Prostate gland (tissue), 2 donors: ENCODE measurements at places on chromosomes 4 and X. TPM values are rescaled to one million over a fixed set of nuclear protein-coding genes. Genes with fewer than 3 reads are reported as not detected.

- no peak for DNase-seq
These were observed 22.7 kb downstream of the PNPLA4 start for GRCh38 chrX:7904562-7904961.

- DNase-seq, result no peak
These were observed 212.6 kb upstream of the RASGEF1B start for GRCh38 chr4:81684352-81684751.

DNA sequence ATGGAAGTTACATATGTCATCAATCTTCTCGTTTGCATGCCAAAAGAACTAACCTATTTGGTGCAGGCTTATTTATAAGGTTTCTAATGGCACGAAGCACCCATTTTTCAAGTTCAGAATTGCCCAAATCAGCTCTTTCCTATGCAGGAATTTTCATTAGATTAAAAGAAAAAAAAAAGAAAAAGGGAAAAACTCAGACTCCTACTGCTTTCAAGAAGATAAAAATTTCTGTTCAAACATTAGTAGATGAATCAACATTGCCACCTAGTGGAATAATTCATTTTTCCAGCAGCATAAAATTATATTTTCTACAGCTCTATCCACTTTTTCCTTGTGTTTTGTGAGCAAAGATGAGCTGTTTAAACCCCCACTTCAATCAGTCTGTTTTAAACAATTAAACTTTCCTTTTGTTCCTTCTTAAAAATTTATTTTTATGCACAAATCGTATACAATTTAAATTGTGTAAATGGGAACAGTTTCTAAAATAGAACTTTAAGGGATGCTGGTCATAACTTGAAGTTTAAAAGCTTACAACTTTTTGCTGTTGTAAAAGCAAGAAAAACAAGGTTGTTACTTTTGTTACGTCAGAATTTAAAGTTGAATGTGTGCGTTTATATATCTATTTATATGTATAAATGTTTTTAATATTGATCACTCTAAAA is 309.9 kb downstream of the ARAP2 start:
- DNase-seq, result no peak

The LRCH2 gene
- total RNA-seq, result 5.6 TPM

The SEPTIN6 gene
- 175 TPM for total RNA-seq

DNA sequence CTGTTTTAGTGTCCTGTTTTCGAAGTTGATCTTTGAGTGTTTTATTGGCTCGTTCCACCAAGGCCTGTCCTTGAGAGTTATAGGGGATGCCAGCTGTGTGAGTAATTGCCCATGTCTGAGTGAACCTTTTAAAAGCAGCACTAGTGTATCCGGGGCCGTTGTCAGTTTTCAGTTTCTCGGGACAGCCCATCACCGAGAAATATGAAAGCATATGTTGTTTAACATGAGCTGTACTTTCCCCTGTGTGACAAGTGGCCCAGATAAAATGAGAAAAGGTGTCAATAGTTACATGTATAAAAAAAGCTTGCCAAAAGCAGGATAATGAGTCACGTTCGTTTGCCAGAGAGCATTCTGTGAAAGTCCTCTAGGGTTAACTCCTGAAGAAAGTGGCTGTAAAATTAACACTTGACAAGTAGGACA is 48.6 kb upstream of the RASSF6 start:
- DNase-seq, result no peak

GRCh38 chr4:166839615-166840251 is 394.6 kb downstream of the SPOCK3 start:
- DNase-seq, result no peak

The MAGEA6 gene
- total RNA-seq, result not detected

The GK gene
- total RNA-seq, result 3.0 TPM

DNA sequence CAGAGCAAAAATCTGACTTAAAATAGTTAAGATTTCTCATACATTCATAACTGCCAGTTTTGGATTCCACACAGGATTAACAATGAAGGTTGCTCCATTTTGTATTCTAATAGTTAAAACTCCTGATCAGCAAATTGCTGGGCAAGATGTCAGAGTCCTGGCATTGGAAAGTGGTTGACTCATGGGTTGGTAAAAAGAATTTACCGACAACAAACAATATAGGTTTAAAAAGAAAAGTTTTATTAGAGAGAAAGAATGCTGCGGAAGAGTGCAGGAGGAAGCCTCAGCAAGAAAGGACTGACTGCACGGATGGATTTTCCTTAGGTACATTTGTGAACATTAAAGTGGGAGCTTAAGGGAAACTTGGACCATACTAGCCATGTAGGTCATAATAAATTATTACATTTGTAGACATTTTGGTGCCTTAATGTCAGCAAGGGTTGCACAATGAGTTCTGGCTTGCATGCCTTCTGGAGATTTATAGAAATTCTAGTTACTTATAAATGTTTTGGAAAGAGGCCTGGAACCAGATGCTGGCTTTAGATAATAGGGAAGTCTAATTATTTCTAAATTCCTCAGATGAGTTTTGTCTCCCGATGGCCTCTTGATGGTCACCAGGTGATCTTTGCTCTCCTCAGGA is 25.4 kb upstream of the IL2 start:
- DNase-seq, result peak; percentile 12

- DNase-seq, result no peak
These were observed 498.3 kb upstream of the INTU start for GRCh38 chr4:127134490-127134889.

- DNase-seq, result peak; percentile 55
These were observed 43.2 kb downstream of the TMEM144 start for GRCh38 chr4:158253350-158253980.

- no peak for DNase-seq
These were observed 398.2 kb upstream of the SPANXN1 start for GRCh38 chrX:144849141-144849540.

The TMEM255A gene
- total RNA-seq, result 0.62 TPM

The STK32B gene
- total RNA-seq, result 7.3 TPM

The DACH2 gene
- 0.23 TPM for total RNA-seq

The CXorf65 gene
- not detected for total RNA-seq

GRCh38 chrX:154029439-154029838 is 9.7 kb upstream of the IRAK1 start:
- DNase-seq, result no peak

The CLDN22 gene
- total RNA-seq, result not detected

- no peak for DNase-seq
These were observed 393.6 kb downstream of the GRXCR1 start for GRCh38 chr4:43286137-43286536.

The PAGE4 gene
- 31.5 TPM for total RNA-seq
